ENCODE measurements at places on chromosomes 2 and 18.

DNA sequence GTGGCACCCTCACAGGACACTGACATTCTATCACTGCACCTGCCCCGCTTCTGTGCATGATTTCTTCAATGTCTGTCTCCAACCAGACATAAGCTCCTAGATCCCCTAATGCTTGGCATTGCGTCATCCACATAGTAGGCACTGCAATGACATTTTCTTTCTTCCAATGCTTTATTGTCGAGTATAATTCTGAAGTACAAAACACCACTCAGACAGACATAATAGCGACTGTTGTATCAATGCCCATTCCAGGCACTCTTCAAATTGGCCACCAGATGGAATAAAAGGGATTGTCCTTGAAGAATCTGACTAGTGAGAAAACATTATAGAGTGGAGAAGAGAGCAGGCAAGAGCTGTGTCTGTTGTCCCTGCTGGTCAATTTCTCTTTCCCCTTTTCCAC, 89.0 kb downstream of the LPIN1 start:
- no peak for DNase-seq

- DNase-seq = no peak
Measured at GRCh38 chr2:152544638-152545037, 172.6 kb downstream of the PRPF40A start.

GRCh38 chr18:54805571-54806334, 22.5 kb upstream of the RAB27B start:
- DNase-seq = peak; percentile 94

- DNase-seq = no peak
Measured at GRCh38 chr2:1698188-1698945, 45.9 kb downstream of the PXDN start.

GRCh38 chr2:147099845-147100244, 745.0 kb upstream of the ACVR2A start:
- DNase-seq = no peak

DNA sequence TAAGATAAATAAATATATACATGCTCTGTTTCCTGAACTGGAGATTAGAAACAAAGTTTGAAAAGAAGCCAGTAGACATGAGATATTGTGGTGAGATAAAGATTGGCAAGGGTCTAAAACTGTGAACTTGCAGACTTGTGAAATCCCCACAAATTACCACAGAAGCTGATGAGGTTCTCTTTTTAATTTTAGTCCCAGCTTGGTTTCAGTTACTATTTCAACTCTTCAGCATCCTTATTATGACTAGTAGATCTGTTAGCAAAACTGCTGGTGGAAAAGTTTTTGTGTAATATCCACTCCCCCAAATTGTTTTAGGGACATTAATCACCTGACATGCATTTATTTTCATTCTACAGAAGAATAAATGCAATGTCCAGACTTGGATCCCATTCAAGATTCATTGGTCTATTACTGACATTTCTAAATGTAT, 20.8 kb downstream of the RASGRP3 start:
- DNase-seq = no peak

GRCh38 chr2:203693242-203693879, 13.1 kb upstream of the CD28 start:
- DNase-seq = no peak

- no peak for DNase-seq
Measured at GRCh38 chr18:48412339-48412929, 3.3 kb upstream of the ZBTB7C start.

GRCh38 chr2:4775668-4776067, 916.5 kb upstream of the SOX11 start:
- no peak for DNase-seq

- DNase-seq = no peak
Measured at GRCh38 chr2:203492965-203493364, 42.1 kb downstream of the RAPH1 start.

GRCh38 chr2:2649109-2650072, 318.3 kb upstream of the MYT1L start:
- DNase-seq = no peak

DNA sequence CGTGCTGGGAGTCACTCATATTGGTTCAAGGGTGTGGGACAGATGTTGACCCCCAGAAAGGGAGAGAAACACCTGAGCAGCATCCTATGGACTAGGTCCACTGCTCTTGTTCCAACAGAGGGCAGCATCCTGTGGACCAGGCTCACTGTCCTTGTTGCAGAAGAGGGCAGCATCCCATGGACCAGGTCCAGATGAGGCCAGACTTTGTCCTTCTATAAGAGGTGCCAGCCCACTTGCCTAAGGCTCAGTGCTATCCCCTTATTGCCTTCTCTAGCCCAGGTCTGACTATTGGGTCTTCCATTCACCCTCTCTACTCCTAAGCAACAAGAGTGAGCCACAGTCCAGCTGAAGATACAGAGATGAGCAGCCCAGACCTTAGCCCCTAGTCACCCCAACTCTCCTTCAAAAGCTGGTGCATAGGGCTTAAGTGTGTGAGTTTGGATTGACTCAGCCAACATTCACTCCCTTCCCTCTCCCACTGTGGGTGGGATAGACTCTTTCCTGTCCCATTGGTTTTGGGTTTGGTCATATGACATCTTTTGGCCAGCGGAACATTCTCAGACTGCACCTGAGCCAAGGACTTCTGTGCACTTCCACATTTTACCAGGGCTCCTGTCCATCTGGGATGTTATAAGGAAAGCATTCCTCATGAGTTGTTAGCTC, 132.4 kb upstream of the GPC1 start:
- DNase-seq = no peak

- DNase-seq = peak; percentile 85
Measured at GRCh38 chr2:96528006-96528699, 8.4 kb upstream of the ARID5A start.

DNA sequence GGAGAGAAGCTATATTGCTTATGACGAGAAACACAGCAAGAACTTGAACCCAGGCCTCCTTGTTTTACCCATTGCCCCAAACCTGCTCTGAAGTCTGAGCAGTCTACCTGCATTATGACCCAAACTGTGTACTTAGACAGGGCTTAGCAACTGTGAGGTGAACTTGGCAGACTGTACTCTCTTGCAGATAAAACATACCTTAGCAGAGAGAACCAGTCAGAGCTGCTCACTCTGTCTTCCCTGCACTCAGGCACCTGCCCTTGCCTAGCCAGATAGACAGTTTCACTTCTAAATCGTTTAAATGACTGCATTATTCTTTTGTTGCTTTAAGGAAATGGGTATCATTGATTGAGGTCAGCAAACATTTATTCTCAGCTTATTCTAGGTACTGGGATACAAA, 20.3 kb downstream of the ITPRID2 start:
- DNase-seq = no peak

- no peak for DNase-seq
Measured at GRCh38 chr18:38786906-38787305, 1221.3 kb upstream of the CELF4 start.

GRCh38 chr2:233793465-233794127, 15.5 kb downstream of the MROH2A start:
- no peak for DNase-seq

DNA sequence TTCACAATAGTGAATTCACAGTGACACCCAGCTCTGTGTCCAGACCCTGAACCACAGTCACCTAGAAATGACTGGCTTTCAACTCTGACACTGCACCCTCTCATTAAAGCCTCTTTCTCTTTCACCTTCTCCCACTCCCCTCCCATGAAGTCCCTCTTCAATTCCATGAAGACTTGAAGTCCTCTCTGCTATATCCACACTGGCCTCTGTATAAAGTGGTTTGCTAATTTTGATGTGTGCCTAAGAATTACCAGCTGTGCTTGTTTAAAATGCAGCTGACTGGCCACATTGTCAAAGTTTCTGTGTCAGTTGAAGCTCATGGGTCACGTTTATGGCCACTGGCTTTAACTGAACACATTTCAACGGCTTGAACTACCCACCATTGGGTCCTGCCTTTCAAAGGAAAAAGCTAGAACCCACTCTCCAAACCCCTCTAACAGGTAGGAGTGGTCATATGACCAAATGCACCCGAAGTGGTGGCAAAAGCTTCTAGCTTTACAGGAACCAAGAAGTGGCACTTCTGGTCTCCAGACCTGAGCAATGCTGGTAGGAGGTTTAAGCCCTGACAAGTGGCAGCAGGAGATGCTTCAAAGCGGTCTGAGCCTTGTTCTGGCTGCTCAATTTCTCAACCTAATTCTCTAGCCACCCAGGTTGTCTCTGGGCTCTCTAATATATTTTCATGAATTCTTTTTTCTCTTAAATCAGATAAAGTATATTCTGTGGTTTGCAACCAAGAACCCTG, 34.2 kb downstream of the B4GALT6 start:
- no peak for DNase-seq

DNA sequence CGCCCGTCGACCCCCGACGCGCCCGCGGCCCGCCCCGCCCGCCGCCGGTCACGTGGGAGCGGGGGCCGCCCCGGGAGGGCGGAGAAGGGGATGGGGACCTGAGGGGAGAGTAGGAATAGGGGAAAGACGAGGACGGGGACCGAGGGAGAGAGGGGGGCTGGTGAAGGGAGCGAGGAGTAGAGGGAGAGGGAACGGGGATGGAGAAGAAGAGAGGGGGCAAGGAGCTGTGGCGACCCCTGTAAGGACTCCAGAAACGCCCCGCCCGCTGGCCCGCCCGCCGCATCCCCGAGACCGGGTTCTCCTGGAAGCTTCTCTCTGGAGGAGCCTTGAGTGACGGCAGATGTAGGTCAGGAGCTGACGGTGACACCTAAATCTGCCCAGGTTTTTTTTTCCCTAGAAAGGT, 615 bp downstream of the ADNP2 start:
- peak; percentile 7 for DNase-seq

DNA sequence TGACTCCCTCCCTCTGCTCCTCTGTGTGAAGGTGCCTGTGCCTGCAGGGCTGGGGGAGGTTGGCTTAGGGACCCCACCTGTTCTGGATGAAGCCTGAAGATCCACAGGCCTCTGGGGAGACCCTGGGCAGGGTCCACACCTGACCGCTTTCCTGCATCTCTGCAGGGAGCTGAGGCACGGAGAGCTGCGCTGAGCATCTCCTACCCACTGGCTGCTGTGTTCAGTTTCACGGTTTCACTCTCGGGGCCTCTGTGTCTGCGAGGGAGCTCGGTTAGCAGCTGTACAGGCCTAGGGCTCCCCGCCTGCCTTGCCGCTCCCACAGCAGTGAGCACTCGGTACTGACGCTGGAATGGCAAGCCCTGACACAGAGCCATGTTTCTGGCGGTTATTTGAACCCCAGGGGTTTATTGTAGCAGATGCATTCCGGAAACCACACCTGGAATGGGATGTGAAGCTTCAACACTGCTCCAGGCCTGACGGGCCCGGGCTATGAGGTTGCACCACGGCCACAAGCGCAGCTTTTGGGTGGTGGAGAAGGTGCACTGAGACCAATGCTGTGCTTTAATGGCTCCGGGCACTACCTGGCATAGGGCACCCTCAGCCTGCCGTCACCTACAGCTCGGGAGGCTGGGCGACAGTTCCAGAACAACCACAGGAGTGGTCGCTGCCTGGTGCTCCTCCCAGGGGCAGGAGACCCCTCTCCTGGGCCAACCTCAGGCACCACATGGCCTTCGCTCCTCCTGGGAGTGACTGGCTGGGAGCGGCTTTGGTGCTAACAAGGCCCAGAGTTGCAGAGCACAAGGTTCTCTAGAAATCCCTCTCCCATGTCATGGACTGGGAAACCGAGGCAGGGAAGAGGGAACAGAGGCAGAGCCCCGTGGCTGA, 257.9 kb downstream of the NDUFA10 start:
- DNase-seq = no peak

GRCh38 chr18:38312532-38312931, 746.9 kb upstream of the CELF4 start:
- DNase-seq = no peak

- no peak for DNase-seq
Measured at GRCh38 chr18:55079481-55080355, 120.5 kb upstream of the CCDC68 start.

DNA sequence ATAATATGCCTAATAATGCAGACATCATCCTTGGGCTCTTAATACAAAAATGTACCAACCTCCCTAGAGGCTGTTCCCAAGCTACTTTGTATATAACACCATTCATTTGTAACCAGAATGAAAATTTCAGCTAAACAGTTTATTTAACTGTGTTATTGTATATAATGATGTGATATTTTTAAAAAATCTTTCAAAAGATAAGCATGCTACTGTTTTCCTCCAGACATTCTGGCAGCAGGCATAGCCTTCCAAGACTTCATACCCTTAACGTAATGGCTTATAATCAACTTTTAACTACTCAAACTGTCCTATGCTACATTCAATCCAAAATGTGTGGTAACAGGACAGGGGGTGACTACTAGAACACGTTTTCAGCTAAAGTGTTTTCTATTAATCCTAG, 21.2 kb downstream of the CFAP221 start:
- DNase-seq = no peak

DNA sequence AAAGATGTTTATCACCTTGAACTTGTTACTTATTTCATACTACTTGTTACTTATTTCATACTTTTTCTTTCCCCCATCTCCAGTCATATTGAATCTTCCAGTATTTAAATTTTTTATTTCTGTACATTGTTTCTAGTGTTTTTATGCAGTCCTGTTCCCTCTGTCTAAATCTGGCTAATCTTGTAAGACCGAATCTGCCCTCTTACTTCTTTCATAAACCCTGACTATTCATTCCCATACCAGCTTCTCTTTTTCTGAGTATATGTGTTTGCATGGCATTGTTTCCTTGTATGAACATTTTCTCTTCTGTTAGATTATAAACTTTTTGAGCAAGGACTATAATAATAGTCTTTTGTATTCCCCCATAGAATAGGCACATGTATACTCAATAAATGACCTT, 131.7 kb downstream of the TAF4B start:
- DNase-seq = no peak

- no peak for DNase-seq
Measured at GRCh38 chr2:198700319-198700718, 757.4 kb downstream of the SATB2 start.

- no peak for DNase-seq
Measured at GRCh38 chr18:644395-645004, 13.0 kb upstream of the TYMS start.

DNA sequence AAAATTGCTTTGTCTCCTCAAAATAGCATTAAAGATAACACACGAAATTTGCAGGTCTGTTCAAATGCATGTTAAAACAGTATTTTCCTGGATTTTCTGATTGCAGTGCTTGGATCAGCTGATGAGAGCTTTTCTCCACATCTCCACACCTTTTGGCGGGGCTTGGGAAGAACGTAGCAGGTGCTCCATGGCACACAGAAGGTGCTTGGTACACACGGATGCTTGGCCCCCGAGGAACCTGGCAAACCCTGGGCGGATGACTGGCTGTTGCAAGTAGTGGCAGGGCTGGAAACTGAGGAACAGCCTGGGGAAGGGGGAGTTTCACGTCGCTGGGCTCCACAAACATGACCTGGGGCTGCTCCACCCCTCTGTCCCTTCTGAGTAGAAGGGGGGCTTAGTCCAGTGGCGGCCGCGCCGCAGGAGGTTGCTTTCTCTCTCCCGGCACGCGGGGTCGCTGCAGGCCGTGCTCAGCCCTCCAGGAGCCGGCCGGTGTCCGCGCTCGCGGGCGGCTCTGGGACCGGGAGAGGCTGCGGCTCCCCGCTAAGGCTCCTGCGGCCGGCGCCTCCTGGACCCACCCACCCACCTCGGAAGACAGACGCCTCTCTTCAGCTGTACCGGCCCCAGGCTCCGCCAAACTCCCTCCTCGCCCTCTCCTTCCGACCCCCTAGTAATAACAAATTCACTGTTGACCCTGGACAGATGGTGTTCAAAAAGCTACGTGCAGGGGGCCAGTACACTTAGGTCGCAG, 69.3 kb downstream of the MARCO start:
- DNase-seq = no peak

Measured in bone marrow (tissue), 2 donors.